Stimulated activated CD4-positive, alpha-beta T cell treated with anti-CD3 and anti-CD28 coated beads, TNF-alpha, amount 100 ng/mL, for 4 hours (primary cell): ENCODE measurements at places on chromosomes 11 and 22.
A peak's percentile ranks its signal among the peaks of the same experiment; 100 is the strongest.

GRCh38 chr11:130409594-130410388 is 18.6 kb downstream of the ADAMTS8 start:
- DNase-seq = no peak

DNA sequence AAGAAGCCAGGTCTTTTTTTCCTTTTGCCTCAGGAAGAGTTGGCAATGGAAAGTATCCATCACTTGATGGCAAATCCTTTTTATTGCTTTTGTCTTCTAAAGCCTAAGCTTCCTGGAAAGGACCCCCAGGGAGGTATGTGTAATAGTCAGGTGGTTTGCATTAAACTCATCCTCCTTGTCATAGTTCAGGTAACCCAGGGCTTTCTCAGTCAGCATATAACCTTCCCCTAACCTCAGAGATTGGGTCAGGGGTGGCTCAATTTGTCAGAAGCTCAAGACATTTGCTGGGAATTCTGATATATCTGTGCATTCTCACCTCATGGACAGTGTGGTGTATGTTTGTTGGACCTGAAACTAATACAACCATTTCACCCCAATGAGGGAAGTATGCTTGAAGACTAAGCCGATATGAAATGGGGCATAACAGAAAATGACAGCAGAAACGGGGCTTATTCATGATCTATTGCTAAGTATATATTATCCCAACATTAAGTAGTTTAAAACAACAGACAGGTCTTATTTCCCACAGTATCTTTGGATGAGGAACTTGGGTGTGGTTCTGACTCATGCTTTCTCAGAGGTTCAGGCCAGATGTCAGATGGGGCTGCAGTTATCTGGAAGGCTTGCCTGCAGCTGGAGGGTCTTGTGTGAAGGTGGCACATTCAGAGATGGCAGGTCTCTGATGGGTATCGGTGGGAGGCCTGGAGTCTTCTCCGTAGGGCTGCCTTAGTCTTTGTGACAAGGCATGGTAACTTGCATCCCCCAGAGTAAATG is 135.8 kb upstream of the SPON1 start:
- no peak for DNase-seq

- DNase-seq = peak; percentile 50
Observed at GRCh38 chr11:123083623-123084029, 21.7 kb upstream of the HSPA8 start.

- DNase-seq = no peak
Observed at GRCh38 chr11:95608093-95608492, 181.5 kb downstream of the FAM76B start.

DNA sequence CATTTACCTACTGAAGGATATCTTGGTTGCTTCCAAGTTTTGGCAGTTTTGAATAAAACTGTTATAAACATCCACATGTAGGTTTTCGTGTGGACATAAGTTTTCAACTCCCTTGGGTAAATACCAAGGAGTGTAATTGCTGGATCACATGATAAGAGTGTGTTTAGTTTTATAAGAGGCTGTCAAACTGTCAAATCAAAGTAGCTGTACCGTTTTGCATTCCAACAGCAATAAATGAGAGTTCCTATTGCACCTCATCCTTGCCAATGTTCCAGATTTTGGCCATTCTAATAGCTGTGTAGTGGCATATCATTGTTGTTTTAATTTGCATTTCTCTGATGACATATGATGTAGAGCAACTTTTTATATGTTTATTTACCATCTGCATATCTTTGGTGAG is 190.8 kb upstream of the SYN3 start:
- no peak for DNase-seq

- DNase-seq = no peak
Observed at GRCh38 chr22:33209930-33210784, 152.0 kb upstream of the SYN3 start.

DNA sequence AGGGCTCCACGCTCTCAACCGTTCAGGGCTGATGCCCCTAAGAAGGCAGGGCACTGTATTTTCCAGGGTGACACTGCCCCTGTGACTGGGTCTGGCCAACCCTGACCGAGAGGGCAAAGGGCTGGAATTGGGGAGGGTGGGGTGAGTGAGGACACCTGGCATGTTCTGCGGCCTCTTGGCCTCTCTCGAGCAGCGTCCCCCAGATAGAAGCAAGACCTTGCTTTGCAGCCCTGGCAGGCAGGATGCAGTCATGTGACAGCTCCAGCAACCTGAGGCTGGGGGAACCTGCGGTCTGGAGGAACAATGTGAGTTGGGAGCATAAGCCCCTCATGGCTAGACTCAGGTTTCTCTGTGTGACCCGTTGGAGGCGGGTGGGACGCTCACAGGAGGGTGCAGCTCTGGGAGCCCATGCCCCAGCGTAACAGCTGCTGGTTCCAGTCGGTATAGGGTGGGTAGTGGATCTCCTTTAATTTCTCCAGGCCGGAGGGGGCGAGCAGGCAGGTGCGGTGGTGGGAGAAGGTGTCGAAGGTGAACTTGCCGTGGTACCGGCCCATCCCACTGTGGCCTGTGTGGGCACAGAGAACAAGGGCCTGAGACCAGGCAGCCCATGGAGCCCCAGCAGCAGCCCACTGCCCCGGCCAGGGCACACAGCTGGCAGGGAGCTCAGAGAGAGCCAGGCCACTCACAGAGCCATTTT is 11.4 kb downstream of the ALDH3B2 start:
- no peak for DNase-seq

DNA sequence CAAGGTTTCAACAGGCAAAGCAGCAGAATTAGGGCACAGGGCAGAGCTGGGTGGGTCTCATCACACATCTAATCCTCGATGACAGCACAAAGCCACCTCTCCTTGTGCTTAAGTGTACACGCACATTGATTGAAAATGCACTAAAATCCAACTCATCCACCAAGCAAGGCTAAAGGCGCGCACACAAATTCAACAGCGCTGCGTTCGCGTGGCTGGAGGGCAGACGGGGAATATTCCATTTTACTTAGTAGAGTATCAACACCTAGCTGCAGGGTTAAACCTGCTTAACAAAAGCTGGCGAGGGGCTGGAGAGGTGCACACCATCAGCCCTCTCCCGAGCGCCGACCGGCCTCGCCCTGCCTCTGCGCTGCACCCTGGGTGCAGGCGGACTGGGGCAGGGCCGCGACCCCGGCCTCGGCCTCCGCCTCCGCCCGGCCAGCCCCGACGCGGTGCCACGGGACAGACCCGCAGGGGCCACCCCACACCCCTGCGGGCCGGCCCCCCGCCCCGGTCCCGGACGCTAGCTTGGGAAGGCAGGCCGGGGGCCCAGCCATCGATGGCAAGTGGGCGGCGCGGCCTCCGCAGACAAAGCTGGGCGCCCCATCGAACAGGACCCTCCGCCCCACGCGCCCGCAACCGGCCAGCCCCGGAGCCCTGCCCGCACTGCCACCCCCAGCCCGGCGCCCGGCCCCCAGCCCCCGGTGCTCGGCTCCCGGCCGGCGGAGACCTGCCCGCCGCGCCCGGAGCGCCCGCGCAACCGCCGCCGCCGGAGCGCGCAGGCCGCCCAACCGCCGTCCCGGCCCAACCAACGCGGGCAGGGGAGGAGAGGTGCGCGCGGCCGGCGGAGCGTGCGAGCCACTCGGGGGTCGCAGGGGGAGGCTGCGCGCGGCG is 929 bp downstream of the PRDM10 start:
- no peak for DNase-seq

GRCh38 chr11:81993755-81994154 is 739.9 kb downstream of the FAM181B start:
- DNase-seq = no peak

GRCh38 chr11:2428322-2428795 is 16.0 kb downstream of the TRPM5 start:
- peak; percentile 84 for DNase-seq

DNA sequence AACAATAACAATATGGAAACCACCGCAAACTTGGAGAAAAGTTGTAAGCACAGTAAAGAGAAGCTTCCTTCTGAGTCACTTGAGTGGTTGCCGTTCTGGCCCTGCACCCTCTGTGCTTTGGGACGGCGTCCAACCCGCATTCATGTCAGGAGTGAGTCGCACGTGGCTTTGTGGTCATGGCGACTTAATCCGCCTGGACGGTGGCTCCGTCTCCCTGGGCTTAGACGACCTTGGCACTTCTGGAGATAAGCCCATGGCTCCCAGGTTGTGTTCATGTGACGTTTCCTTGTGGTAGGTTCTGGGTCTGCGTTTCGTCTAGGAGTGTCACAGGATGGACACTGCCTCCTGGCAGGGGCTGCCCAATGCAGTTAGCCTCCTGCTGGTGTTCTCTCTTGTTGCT is 40.5 kb downstream of the TPCN2 start:
- DNase-seq = no peak

DNA sequence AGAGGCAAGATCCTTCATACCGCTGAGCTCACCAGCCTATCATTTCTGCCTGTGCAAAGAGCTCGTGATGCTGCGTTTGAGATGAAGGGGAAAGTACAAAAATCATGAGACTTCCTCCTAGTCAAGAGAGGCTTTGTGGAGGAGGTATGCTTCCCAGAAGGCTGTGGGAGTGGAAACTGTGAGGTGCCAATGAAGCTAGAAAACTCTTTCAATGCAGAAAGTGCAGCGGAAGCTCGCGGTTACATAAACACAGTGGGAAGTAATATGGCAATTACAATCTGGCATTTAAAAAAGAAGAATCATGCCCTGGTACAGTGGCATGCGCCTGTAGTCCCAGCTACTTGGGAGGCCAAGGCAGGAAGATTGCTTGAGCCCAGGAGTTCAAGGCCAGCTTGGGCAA is 134.8 kb downstream of the EHF start:
- no peak for DNase-seq

DNA sequence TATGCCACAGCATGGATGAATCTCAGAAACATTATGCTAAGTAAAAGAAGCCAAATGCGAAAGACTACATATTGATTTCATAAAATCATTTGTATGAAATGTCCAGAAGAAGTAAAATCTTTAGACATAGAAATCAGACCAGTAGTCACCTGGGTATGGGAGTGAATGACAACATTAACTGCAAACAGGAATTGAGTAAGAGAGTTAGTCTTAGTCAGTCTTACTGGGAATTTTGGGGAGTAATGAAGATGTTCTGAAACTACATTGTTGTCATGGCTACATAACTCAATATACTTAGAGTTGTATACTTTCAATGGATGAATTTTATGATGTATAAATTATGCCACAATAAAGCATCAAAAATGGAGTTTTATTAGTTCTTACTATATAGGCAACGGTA is 107.8 kb upstream of the CHORDC1 start:
- no peak for DNase-seq

- DNase-seq = no peak
Observed at GRCh38 chr22:24323233-24323632, 52.6 kb downstream of the SPECC1L start.

- no peak for DNase-seq
Observed at GRCh38 chr11:8317159-8317558, 53.5 kb upstream of the LMO1 start.

- no peak for DNase-seq
Observed at GRCh38 chr22:29308791-29309262, 2.4 kb downstream of the GAS2L1 start.

GRCh38 chr22:29795663-29796062 is 28.5 kb downstream of the UQCR10 start:
- DNase-seq = no peak

DNA sequence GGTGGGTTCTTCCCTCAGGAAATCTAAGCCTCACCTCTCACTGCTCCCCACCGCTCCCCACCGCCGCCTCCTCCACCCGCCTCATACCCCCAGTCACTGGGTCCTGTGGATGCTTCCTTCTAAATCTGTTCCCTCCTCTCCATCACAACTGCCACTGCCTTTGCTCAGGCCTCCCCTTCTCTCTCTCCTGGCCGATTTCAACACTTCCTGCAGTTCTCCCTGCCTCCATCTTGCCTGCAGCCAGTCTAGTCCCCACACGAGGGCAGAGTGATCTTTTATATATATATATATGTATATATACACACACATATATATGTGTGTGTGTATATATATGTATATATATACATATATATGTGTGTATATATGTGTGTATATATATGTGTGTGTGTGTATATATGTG is 27.8 kb downstream of the CREB3L1 start:
- DNase-seq = no peak

GRCh38 chr11:92875473-92875872 is 94.0 kb upstream of the MTNR1B start:
- no peak for DNase-seq

- DNase-seq = no peak
Observed at GRCh38 chr22:42069801-42070516, 653 bp downstream of the NAGA start.

DNA sequence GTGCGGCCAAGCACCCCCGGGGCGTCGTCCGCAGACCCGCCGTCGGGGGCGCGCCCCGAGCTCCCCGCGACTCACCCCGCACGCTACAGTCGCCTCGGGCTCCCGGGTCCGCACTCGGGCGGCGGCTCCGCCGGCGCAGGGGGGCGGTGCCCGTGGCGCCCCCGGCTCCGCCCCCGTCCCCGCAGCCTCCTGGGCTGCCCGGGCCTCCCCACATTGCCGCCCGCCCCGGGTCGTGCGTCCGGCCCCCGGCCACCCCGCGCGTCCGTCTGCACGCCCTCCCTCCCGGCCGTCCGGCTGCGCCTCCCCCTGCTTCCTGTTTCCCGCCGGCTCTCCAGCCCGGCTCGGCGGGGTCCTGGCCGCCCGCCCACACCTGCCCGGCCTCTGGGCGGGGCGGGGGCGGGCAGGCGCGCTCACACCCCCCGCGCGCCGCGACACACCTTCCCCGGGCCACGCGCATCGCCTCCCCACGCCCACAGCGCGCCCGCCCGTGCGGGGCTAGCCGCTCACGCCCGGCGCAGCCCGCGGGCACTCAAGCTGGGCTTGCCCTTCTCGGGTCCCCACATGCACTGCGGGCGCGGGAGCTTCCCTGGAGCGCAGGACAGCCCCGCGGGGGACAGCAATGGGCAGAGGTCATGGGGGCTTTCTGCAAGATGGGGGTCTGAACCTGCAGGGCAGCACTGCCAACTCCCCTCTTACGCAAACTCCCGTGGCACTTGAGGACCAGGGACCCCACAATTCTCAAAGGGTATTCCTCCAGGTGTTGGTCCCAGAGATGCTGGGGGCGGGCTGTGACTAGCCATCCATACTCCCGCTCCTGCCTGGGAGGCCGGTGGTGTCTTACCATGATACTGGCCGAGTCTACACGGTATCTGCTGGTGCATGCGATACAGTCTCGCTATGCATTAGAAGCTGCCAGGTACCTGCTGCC is at the start of gene CARD10:
Gene CARD10 (minus strand): TSS at position 148 of the 928 bp plus-strand sequence. CDS start 215 bp downstream, outside the sequence.
- no peak for DNase-seq

GRCh38 chr22:22156716-22157347 is 87.8 kb upstream of the VPREB1 start:
- DNase-seq = peak; percentile 18

- no peak for DNase-seq
Observed at GRCh38 chr22:36419177-36419911, 31.6 kb upstream of the MYH9 start.

- no peak for DNase-seq
Observed at GRCh38 chr22:50318698-50319411, 8.0 kb downstream of the DENND6B start.

DNA sequence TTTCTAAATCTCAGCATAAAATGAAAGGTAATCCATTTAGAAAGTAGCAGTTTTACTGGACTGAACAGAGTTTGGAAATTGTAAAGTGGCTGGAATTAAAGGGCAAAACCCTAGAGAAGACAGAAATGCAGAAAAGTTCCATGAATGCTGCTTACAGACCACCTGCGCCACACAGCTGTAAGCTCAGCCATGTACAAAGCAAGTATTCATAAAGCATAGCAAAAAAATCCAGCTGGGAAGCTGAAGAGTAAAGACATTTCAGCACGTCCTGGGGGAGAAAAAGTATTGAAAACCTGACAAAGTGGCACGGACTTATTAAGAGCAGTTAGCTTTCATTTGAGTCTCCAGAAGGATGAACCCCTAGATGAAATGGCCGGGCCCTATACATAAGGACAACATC is 220.1 kb upstream of the CNTN5 start:
- DNase-seq = no peak

GRCh38 chr22:25370322-25370721 is 150.9 kb downstream of the CRYBB2 start:
- DNase-seq = no peak

- DNase-seq = no peak
Observed at GRCh38 chr11:78991681-78992080, 417.0 kb upstream of the NARS2 start.
